ENCODE measurements at places on chromosomes 16 and 17. TPM values are rescaled to one million over a fixed set of nuclear protein-coding genes. Genes with fewer than 3 reads are reported as not detected.

SNX11 gene
- 11.1 TPM for total RNA-seq

FA2H gene
- 0.50 TPM for total RNA-seq

CSHL1 gene
- total RNA-seq: not detected

KIF18B gene
- total RNA-seq: 3.2 TPM

HOXB6 gene
- total RNA-seq: 0.20 TPM

TMC8 gene
- 1.5 TPM for total RNA-seq

KRTAP4-6 gene
- total RNA-seq: not detected

KRT12 gene
- not detected for total RNA-seq

TBX2 gene
- total RNA-seq: 9.1 TPM

TAC4 gene
- total RNA-seq: not detected

SLC9A5 gene
- total RNA-seq: 1.2 TPM

DPEP3 gene
- not detected for total RNA-seq

- DNase-seq: no peak
Observed at GRCh38 chr16:63890081-63890480, 1231.8 kb downstream of the CDH11 start.

- DNase-seq: no peak
Observed at GRCh38 chr16:27080895-27081294, 14.2 kb downstream of the C16orf82 start.

DNA sequence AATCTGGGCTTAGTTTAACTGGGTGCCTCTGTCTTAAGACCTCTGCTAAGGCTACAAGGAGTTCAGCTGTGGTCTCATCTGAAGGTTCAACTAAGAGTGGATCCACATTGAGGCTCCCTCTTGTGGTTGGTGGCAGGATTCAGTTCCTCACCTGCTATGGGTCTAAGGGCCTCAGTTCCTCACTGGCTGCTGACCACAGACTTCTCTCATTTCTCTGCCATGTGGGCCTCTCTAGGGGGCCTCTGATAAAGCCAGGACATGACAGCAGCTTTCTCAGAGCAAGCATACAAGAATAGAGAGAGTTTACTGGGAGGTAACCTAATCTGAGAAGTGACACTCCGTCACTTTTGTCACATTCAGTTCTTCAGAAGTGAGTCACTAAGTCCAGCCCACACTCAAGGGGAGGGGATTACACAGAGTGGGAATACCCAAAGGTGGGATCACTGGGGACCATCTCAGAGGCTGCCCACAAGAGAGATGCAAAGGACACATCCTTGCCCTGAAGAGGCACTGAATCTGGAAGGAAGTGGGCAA is 19.2 kb upstream of the ABAT start:
- DNase-seq: no peak

DNA sequence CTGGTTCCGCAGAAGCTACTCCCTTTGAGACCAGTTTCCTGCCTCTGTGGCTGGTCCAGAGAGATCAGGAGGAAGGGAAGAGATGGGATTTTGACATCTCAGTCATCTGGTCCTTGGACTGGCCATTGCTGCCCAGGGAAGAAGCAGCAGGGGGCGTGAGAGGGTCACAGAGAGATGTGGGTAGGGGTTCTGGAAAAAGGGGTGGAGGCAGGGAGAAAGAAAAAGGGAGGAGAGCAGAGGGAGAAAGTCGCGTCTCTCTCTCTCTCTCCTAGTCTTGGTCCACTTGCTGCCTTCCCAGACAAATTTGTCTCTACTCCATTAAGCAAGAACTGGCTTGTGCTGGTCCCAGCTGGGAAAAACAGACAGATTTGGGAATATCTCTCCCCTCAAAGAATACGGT is 4.4 kb downstream of the SHBG start:
- peak; percentile 65 for DNase-seq

- DNase-seq: peak; percentile 79
Observed at GRCh38 chr17:17815062-17815406, 21.8 kb downstream of the SREBF1 start.

DNA sequence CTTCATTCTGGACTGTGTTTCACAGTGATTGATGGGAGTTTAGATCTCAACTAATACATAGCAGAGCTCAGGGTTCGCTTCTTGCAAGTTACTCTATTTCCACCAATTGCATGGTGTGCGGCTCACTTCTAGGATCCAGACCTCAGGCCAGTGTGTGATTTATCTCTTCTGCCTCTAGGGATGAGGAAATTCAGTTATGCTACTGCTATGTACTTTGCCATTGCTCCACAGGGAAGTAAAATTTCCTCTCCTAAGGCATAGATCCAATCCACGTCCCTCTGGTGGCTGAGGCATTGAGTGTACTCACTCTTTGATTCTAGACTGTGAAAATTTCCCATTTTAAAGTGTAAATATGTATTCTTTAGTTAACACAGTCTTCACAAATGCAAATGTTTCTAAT is 214.1 kb downstream of the HS3ST3B1 start:
- DNase-seq: no peak

GRCh38 chr17:9432934-9433421 is 142.6 kb downstream of the STX8 start:
- DNase-seq: no peak

DNA sequence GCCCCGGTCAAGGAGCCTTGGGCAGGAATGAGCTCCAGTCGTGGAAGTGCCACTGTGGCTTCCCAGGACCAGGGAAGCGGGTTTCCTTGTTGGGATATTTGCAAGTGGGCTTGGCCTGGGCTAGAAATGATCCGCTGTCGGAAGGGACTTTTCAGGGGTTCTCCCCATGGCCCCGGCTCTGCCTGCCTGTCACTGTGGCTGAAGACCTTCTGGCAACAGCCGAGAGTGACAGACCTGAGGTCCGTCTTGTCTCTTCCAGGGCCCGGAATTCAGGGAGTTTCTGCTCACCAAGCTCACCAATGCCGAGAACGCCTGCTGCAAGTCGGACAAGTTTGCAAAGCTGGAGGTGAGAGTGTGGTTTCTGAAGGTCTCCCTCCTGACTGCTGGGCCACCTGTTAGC is 57.7 kb downstream of the OR1D5 start:
- DNase-seq: peak; percentile 17

DNA sequence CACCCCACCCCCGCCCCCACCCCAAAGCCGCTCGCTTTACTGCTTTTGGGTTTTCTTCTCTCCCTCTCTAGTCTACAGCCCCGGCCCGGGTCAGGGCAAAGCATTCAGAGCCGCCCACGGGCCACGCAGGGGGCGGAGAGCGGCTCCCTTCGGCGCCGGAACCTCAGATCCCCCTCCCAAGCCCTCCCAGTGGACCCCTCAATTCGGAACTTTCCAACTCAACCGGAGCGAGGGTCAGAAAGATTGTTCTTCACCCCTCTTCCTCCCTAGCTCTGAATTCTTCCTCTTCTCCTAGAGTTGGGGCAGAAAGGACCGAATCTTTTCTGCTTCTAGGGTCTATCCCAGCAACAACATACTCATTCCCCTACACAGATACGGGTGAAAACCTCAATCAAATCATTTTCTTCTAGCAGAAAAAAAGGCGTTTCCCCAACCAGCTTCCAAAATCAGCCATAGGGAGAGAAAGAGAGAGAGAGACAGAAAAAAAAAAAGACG is 1.0 kb downstream of the HOXB2 start:
- DNase-seq: peak; percentile 55

DNA sequence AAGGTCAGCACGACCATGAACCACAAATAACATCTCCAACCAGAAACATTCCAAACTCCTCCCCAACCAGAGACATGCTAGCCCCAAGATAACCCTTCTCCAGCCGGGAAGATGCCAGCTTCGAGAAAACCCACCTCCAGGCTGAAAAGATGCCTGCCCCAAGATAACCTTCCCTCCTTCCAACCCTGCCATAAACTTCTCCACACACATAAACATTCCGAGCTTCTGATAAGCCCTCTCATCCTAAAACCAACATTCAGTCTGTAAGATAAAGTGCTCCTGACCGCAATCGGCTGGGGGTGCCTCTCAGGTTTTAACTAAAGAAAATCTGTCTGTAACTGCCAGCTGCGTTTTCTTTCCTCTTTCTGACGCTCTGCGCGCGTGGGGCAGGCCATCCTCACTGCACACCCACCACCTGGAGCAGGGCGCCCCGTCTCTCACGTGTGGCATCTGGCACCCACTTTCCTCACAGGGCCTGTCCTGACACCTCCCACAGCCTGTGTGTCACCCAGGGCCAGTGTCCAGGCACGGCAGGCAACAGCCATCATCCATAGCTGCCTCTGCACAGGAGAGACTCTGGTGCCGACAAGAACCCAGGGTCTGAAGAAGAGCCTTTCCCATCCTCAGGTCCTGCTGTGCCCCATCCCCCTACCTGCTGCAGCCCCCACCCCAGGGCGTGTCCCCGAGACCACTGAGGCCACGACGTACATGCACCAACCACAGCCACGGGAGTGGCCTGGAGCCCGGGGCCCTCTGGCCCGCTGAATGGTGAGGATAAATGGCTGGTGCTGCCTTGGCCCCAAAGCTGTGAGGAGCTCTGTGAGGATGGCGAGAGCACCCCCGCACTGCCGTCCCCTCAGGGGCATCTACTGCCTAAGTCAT is 3.7 kb downstream of the TEPSIN start:
- no peak for DNase-seq

- DNase-seq: peak; percentile 94
Observed at GRCh38 chr17:75749545-75750389, 15.2 kb downstream of the GALK1 start.

GRCh38 chr16:57471852-57472664 is 9.6 kb downstream of the POLR2C start:
- DNase-seq: no peak

GRCh38 chr16:3192476-3193019 is 4.5 kb downstream of the OR1F1 start:
- DNase-seq: no peak

DNA sequence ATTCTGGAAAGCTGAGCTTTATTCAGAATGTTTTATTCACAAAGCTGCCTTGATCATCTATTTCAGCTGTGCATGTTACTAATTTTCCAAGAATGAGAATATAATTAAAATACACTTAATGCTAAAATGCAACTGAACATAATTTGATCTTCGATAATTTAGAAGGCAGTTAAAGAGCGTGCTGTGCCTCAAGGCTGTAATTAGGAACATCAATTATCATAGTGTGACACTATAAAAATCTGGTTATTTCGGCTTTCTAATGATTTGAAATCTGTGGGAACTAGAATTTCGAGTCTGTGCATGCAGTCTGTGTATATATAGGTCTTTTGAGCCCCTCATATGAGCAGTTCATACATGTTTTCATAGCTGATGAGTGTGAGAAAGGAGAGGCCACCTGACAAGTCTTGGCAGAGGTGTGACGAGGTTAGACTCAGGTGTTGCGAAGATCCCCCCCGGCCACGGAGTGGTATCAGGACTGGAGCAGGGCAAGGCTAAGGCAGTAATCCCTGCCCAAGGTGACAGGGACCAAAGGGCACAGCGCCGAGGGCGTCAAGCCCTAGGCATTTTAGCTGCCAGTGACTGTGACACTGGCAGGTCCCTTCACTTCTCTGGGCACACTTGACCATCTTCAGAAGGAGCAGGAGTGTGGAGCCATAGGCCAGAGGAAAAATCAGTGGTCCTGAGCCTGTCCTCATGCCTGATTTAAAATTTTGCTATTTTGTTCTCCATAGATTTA is 328.5 kb downstream of the SNX29 start:
- DNase-seq: no peak

DNA sequence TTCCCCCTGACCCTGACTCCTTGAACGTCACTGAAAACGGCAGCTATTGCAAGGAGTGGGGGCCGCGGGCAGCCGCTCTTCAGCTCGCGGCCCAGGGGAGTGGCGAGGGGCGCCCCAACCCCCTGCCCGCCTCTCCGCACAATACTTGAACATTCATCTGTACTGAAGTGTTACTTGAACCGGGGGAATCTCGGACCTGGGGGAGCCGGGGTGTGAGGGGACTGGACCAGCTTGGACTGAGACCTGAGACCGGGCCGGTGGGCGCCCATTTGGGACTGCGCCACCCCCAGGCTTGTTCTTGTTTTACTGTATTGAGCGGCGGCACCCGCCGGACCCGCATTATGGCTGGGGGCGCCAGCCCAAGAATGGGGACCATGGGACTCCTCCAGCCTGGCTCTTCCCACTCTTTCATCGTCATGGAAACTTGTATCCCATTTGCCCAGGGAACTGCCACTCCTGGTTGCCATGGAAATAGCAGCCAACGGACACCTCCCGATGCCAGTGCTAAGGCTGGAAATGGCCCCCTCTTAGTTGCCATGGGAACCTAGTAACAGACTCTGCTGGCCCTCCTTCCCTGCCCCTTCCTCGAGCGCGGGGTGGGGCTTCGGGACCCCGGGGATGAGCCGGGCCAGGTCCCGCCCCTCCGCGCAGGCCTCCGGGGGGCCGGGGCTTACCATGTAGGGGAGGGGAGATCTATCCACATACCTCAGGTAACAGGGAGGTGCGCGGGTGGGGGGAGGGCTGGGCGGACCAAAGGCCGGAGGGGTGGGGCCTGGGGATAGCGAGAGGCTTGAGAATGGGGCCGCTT is 805 bp upstream of the ORAI3 start:
- peak; percentile 77 for DNase-seq

GRCh38 chr16:27642756-27643155 is 92.8 kb downstream of the KATNIP start:
- no peak for DNase-seq

DNA sequence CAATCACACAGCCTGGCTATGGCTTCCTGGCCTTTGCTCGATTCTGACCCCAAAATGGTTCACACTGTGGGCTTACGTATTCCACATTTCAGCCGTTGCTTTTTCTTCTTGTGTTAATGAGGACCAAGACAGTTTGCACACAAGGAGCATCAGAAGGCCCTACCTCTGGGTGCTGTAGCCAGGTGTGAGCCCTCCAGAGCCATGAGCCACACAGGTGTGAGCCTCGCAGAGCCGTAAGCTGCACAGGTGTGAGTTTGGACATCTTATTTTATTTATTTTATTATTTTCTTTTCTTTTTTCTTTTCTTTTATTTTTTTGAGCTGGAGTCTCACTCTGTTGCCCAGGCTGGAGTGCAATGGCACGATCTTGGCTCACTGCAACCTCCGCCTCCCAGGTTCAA is 70.6 kb downstream of the LMF1 start:
- peak; percentile 17 for DNase-seq

- DNase-seq: peak; percentile 32
Observed at GRCh38 chr16:31869511-31870201, 4.0 kb upstream of the ZNF267 start.

GRCh38 chr16:4420505-4421105 is 4.2 kb upstream of the CORO7 start:
- no peak for DNase-seq

GRCh38 chr16:54140057-54140787 is 146.4 kb downstream of the IRX3 start:
- DNase-seq: no peak

GRCh38 chr17:80729761-80730160 is 185.1 kb downstream of the RPTOR start:
- DNase-seq: no peak

DNA sequence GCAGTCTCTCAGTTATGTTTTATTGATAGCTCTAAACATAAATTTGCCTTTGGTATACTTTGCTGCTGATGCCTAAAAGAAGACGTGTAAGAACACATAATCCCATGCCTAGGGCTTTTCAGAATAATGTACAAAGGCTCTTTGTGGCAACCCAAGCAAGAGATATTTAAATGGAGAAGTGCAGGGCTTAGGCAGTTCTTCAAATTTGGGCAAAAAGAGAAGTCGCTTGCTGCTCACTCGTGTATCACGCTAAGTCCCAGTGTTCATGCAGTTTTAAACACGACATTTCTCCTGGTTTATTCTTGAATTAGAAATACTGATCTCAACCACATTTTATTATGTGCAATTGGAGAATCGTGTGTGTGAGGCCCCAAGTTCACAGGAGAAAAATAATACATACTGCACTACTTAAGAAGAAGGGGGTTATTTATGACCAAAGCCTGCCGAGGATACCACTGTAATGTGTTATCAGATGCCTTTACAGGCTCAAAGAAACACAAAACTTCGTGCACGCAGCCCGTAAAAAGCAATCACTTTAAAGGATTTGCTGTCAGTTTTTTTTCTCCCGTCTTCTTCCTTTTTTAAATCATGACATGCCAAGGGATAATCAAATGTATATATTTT is 22.5 kb upstream of the IRX6 start:
- DNase-seq: no peak

GRCh38 chr16:12132290-12132689 is 155.8 kb downstream of the SNX29 start:
- no peak for DNase-seq

Data from left ventricle myocardium superior (tissue), 1 donor.